ENCODE measurements at places on chromosomes 16 and 17.

DNA sequence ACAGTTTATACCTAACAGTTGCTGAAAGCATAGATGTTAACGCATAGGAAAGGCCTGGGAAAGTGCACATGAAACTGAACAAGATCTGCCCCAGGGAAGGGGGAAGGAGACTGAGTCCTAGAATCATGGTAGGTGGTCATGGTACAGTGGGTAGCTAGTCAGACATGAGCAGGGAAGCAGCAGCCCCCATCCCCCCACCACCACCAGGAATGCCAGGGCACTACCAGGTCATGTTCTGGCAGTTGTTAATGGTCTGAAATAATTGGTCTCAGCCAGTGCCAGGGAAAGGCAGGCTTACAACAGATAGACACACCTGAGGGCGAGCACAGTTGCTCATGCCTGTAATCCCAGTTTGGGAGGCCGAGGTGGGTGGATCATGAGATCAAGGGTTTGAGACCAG lies 185.2 kb downstream of the CPPED1 start:
- DNase-seq: peak; percentile 74

DNA sequence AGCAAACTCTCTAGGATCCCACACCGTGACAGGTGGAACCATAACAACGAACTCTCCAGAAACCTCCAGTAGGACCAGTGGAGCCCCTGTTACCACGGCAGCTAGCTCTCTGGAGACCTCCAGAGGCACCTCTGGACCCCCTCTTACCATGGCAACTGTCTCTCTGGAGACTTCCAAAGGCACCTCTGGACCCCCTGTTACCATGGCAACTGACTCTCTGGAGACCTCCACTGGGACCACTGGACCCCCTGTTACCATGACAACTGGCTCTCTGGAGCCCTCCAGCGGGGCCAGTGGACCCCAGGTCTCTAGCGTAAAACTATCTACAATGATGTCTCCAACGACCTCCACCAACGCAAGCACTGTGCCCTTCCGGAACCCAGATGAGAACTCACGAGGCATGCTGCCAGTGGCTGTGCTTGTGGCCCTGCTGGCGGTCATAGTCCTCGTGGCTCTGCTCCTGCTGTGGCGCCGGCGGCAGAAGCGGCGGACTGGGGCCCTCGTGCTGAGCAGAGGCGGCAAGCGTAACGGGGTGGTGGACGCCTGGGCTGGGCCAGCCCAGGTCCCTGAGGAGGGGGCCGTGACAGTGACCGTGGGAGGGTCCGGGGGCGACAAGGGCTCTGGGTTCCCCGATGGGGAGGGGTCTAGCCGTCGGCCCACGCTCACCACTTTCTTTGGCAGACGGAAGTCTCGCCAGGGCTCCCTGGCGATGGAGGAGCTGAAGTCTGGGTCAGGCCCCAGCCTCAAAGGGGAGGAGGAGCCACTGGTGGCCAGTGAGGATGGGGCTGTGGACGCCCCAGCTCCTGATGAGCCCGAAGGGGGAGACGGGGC lies 1.3 kb downstream of the SPN start:
- no peak for DNase-seq

GRCh38 chr16:84425696-84426095 lies 57.4 kb downstream of the ATP2C2 start:
- DNase-seq: no peak

- no peak for DNase-seq
Measured at GRCh38 chr17:64572682-64573154, 65.9 kb downstream of the CEP95 start.

GRCh38 chr17:36059406-36059805 lies 4.7 kb upstream of the CCL18 start:
- DNase-seq: no peak

- DNase-seq: no peak
Measured at GRCh38 chr17:35132816-35133550, 9.1 kb downstream of the NLE1 start.

DNA sequence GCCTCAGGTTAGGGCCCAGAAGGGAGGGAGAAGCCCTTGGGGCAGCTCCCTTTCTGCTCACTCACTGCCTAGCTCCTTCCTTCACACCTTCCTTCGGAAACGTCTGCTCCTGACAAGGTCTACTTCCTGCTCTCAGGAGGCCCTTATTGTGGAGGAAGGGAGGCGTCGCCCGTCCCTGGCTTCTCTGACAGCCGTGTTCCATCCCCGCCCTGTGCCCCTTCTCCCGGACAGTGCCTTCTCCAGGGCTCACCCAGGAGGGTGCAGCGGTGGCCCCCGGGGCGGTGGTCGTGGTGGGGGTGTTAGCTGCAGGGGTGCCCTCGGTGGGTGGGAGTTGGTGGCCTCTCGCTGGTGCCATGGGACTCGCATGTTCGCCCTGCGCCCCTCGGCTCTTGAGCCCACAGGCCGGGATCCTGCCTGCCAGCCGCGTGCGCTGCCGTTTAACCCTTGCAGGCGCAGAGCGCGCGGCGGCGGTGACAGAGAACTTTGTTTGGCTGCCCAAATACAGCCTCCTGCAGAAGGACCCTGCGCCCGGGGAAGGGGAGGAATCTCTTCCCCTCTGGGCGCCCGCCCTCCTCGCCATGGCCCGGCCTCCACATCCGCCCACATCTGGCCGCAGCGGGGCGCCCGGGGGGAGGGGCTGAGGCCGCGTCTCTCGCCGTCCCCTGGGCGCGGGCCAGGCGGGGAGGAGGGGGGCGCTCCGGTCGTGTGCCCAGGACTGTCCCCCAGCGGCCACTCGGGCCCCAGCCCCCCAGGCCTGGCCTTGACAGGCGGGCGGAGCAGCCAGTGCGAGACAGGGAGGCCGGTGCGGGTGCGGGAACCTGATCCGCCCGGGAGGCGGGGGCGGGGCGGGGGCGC lies 231.9 kb downstream of the SEC14L1 start:
- DNase-seq: no peak

GRCh38 chr17:72515291-72516065 lies 394.7 kb downstream of the SOX9 start:
- no peak for DNase-seq

GRCh38 chr16:50814541-50814940 lies 72.7 kb downstream of the CYLD start:
- DNase-seq: peak; percentile 50

DNA sequence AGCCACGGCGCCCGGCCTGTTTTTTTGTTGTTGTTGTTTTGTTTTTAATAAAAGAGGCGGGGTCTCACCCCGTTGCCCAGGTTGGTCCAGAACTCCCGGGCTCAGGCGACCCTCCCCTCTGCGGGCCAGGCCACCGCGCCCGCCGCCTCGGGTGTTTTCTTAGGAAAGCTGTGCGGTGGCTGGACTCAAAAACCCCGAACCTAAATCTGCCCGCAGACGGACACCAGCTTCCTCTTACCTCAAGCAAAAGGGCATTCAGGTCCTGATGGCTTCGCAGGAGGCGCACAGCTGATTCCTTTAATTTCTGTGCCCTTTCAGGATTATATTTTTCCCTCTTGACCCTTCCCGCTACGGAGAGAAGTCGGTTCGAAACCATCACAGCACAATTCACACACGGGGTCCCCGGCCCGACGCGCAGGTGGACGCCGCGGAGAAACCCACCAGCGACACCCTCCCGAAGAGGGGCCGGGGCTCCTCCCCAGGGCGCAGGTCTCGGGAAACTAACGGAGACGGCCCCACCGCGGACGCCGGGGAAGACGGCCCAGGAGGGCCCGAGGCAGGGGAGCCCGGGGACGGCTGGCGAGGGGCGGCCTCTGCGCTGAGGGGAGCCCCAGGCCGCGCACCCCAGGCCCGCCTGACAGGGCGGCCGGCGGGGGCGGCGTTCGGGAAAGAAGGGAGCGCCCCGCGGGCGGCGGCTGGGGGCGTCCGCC lies 653 bp downstream of the FANCA start:
- DNase-seq: no peak

DNA sequence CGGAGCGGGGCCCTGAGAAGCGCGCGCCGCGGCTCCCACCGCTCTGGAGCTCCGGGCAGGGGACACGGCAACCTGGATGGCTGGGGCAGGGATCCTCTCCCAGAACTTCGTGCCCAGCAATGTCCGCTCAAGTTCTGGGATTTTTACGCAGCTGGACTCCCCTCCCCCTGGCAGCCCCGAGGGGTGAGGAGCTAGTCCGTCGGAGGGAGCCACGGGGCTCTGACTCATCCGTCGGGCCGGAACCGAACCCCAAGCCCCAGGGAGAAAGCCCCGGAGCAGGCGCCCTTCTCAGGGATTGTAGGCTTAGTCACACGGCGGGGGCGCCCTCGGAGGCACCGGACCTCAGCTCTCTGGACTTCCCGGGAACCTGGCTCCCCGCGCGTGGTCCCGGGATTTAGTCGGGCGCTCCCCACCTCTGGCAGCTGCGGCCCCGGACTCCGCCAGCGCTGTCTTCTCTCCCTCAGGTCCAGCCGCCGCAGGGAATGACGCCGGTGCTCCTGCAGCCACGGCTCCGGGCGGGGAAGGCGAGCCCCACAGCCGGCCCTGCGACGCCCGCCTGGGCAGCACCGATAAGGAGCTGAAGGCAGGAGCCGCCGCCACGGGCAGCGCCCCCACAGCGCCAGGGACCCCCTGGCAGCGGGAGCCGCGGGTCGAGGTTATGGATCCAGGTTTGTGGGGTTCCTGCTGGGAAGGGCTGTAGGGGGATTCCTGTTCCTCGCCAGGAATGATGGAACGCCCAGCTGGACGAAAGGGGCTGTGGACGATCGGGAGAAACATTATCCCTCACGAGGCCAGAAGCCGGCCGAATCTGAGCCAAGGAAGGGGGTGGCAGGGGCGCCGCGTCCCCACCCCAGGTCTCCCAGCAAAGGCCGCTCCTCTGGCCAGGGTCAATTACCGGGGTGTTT lies 830 bp downstream of the SPHK1 start:
- no peak for DNase-seq

DNA sequence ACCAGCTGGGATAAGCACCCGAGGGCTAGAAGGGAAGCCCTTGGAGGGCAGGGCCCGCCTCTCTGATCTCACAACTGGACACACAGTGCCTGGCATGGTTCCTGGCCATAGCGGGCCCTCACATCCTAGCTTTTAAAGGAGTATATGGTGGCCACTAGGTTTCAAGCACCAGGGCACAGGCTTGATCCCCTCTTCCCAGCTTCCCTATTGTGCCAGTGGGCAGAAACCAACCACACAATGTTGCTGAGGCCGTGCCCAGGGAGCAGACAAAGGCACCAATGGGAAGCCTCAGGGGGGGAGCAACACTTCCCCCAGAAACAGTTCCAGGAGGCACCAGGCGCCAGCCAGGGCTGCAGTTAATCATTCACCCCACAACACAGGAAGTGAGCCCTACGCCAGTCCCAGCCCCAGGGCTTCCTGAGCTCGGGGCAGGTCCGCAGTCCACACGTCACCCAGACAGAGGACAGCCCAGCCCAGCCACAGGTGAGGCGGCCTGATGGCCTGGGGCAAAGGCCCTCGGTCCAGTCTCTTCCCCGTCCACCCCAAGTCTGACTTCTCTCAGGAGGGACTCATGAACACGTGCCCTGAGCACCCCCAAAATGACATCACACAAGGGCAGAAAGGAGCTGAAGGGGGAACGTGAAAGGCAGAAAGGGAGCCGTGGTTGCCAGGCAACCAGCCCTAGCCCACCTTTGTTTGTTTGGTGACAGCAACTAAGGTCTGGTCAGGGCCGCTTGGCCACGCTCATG lies 12.8 kb downstream of the SMIM5 start:
- no peak for DNase-seq

GRCh38 chr17:80513892-80514291 lies 30.7 kb upstream of the RPTOR start:
- no peak for DNase-seq

GRCh38 chr17:28029044-28029443 lies 13.4 kb upstream of the NLK start:
- no peak for DNase-seq

GRCh38 chr17:74282587-74283370 lies 8.7 kb downstream of the DNAI2 start:
- DNase-seq: no peak

GRCh38 chr17:35725802-35726126 lies 5.7 kb upstream of the RASL10B start:
- no peak for DNase-seq

DNA sequence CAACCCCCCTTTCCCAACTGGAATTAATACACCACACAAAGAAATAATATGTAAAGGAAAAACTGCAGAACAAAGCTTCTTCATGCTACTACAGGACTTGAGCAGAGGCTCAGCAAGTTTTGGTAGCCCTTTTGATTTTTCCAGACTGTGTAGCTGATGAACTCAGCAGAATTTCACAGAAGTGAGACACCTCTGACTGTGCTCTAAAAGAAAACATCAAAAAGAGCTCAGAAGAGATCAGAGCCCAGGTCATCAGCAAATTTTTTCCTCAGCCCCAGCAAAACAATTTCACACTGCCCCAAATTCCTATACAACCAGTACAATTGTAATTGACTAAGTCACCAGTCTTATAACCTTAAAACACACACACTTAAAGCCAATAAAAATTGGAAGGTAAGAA lies 38.0 kb downstream of the TTC19 start:
- no peak for DNase-seq

DNA sequence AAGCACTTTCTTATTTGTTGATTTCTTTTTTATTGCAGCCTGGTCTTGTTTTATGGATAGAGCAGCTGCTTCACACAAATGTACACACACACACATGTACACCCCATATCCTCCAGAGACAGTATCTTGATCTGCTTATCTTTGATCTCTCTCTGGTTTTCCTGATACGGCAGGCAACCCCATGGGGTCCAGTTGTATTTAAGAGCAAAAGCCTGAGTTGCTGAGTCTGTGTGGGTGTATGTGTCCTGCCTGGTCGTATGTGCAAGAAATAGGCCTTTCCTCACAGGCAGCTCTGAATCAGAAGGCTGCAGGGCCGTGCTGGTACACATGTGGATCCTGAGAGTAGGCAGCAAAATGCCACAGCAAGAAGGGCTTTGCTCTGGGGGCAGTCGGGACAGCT lies 14.6 kb upstream of the LGALS9 start:
- no peak for DNase-seq

DNA sequence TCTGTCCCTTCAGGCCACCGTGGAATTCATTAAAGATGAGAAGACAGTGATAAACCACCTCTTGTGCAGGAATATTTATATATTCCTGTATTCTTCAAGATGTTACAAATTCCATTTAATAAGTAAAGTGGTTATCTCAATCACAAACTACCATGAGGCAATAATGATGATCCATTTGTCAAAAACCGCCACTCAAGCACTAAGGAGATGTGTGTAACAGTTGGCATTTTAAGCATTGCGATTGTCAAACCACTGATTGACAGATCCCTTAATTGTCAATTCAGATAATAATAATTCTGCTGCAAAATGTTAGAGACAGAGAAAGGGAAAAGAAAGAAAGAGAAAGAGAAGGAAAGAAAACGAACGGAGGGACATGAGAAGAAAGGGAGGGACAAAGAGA lies 476.1 kb upstream of the RBFOX1 start:
- DNase-seq: no peak

DNA sequence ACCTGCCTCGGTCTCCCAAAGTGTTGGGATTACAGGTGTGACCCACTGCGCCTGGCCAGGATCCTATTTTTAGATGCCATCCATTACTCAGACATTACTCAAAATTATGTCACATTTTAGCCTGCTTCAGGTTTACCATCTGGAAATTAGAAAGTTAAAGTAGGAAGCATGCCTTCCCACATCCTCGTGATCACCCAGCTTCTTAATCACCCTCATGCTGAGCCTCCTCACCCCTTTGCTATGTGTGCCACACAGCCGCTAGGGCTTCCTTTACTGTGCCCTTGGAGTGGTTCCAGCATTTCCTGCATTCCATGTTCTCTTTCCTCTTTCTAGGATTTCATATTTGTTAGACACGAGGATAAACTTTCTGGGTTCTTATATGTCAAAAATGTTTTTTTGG lies 9.3 kb downstream of the ADORA2B start:
- no peak for DNase-seq

GRCh38 chr16:66856801-66857200 lies 12.6 kb downstream of the CA7 start:
- no peak for DNase-seq

- DNase-seq: no peak
Measured at GRCh38 chr17:78335209-78335608, 24.7 kb downstream of the SOCS3 start.

All from esophagus muscularis mucosa (tissue), 4 donors.